CD8-positive, alpha-beta memory T cell (primary cell): ENCODE measurements at places on chromosomes 1 and 21. TPM values are rescaled to one million over a fixed set of nuclear protein-coding genes. Genes with fewer than 3 reads are reported as not detected.

- peak overlapping the region; percentile 93 for H3K27ac ChIP-seq
- DNase-seq: no peak
- peak overlapping the region; percentile 88 for H3K4me3 ChIP-seq
- peaks cover 40% of the 10 kb centered on the region for H3K4me1 ChIP-seq
- no peaks in the 10 kb centered on the region for H3K36me3 ChIP-seq
Observed at GRCh38 chr1:203626910-203627246, 246 bp downstream of the ATP2B4 start.

DNA sequence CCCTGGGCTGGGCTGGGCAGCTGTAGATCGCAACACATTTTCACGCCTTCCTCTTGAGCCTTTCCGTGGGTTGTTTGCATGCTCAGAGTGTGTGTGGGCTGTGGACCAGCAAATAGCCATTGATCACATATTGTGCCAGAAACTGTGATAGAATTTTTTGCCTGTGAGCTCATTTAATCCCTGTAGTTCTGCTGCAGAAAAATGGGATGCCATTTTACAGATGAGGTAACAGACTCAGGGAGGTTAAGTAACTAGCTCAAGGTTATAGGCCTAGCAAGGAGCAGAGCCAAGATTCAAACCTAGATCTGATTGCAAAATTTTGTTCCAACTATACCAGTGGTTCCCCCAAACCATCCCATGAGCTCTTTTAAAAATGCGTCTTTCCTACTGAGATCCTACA, 10.5 kb downstream of the SPATA46 start:
- no peaks in the 10 kb centered on the region for H3K4me1 ChIP-seq
- no peaks in the 10 kb centered on the region for H3K27me3 ChIP-seq
- H3K36me3 ChIP-seq: no peaks in the 10 kb centered on the region
- H3K27ac ChIP-seq: no peak overlapping the region
- no peak for DNase-seq

DNA sequence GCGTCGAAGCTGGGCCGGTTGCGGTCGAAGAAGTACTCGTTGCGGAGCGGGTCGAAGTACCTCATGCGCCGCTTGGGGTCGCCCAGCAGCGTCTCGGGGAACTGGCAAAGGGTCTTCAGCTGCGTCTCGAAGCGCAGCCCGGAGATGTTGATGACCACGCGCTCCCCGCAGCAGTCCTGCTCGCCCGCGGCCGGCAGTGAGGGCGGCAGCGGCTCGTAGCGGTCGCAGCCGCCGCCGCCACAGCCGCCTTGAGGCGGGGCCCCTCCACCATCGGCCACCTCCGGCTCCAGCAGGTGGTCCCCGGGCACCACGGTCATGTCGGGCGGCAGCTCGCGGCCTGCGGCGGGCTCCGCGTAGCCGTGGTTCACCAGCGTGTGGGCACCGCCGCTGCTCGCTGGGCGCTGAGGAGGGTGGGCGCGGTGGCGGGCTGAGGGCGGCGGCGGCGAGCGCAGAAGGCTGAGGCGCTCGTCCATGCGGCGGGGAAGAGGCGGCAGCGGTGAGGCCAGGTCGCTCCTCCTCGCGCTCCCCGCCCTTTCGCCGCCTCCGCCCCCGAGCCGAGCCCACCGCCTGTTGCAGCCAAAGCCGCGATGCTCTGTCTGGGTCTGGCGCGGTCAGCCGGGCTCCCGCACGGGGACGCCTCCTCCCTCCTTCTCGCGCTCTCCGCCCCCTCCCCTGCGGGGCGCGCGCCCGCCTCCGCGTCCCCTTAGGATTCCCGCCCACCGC, at the start of gene KCNA3:
Gene KCNA3 (minus strand): TSS at position 604 of the 723 bp plus-strand sequence. CDS start 131 bp downstream, at position 473.
- H3K4me1 ChIP-seq: peaks cover 24% of the 10 kb centered on the region
- peak; percentile 79 for DNase-seq
- peak within 1 kb of the TSS; percentile 98 for H3K27ac ChIP-seq
- no peaks in the 10 kb centered on the region for H3K36me3 ChIP-seq
- H3K27me3 ChIP-seq: no peaks in the 10 kb centered on the region

DNA sequence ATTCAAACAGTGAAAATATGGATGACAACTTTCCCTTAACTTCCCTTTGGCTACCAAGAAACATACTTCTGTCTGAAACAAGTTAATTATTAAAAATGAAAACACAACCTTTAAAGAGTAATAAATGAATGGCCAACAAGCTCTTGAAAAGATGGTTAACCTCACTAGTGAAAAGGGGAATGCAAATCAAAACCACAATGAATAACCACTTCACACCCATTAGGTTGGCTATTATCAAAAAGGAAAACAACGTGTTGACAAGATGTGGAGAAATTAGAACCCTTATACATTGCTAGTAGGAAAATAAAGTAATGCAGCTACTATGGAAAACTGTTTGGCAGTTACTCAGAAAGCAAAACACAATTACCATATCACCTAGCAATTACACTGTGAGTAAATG, 14.1 kb downstream of the COP1 start:
- no peak for DNase-seq
- no peak overlapping the region for H3K4me3 ChIP-seq
- H3K27ac ChIP-seq: no peak overlapping the region
- peaks cover 20% of the 10 kb centered on the region for H3K4me1 ChIP-seq

GRCh38 chr1:116708255-116708900, 40.8 kb upstream of the IGSF3 start:
- H3K27me3 ChIP-seq: no peaks in the 10 kb centered on the region
- H3K27ac ChIP-seq: no peak overlapping the region
- H3K4me3 ChIP-seq: no peak overlapping the region
- no peak for DNase-seq
- H3K4me1 ChIP-seq: no peaks in the 10 kb centered on the region
- H3K36me3 ChIP-seq: no peaks in the 10 kb centered on the region

GRCh38 chr1:215484171-215484939, 82.7 kb upstream of the KCTD3 start:
- no peaks in the 10 kb centered on the region for H3K27me3 ChIP-seq
- no peaks in the 10 kb centered on the region for H3K4me1 ChIP-seq
- no peak overlapping the region for H3K27ac ChIP-seq
- no peak overlapping the region for H3K4me3 ChIP-seq
- H3K36me3 ChIP-seq: no peaks in the 10 kb centered on the region

Gene UBE2J2
- 76.7 TPM for total RNA-seq
